Hippocampal formation (tissue), 2 donors: ENCODE measurements at places on chromosomes 4 and X.

- DNase-seq = no peak
Measured at GRCh38 chrX:134258202-134258601, 21.2 kb downstream of the CCDC160 start.

DNA sequence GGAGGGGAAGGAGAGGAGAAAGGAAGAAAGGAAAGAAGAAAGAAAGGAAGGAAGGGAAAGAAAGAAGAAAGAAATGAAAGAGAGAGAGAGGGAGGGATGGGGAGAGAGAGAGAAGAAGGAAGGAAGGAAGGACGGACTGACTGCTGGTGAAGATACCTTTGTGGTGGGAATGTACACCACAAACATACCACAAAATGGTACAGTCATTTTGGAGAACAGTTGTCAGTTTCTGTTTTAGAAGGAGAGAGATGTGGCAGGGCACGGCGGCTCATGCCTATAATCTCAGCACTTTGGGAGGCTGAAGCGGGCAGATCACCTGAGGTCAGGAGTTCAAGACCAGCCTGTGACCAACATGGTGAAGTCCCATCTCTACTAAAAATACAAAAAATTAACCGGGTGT lies 40.0 kb upstream of the SHISA3 start:
- DNase-seq = no peak

DNA sequence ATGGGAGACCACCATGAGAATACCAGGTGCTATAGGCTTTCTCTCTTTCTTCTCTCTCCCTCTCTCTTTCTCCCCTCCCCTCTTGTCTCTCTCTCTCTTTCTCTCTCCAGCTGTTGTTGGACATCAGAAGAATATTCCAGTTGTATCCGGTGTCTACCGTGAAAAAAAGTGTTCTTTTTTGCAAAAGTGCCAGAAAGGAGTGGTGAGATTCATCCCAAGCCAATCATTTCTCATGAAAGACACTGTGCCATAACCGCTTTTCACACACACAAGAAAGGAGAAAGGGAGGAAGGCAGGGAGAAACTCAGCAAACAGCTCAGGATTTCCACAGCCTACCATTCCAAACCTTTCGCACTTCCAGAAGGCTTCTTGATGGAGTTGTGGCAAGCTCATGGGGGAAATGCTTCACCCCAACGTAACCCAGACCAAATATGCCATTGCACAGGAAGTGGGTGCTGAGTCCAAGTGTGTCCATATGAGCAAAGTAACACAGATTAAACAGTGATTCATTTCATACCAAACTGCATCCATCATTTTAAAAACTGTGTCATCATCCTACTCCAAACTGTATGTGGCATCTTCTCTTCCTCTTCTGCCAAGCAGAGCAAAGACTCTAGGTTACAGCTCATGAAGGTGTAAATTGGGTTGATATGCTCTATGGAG lies 224.0 kb downstream of the APBB2 start:
- DNase-seq = no peak

DNA sequence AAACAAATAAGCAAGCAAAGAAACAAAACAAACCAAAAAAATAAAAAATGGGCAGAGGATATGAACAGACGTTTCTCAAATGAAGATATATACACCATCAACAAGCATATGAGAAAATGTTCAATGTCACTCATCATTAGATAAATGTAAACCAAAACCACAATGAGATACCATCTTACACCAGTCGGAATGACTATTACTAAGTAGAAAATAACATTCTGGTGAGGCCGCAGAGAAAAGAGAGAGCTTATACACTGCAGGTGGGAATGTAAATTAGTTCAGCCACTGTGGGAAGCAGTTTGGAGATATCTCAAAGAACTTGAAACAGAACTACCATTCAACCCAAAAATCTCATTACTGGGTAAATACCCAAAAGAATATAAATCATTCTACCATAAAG lies 321.0 kb upstream of the SLIT2 start:
- no peak for DNase-seq

DNA sequence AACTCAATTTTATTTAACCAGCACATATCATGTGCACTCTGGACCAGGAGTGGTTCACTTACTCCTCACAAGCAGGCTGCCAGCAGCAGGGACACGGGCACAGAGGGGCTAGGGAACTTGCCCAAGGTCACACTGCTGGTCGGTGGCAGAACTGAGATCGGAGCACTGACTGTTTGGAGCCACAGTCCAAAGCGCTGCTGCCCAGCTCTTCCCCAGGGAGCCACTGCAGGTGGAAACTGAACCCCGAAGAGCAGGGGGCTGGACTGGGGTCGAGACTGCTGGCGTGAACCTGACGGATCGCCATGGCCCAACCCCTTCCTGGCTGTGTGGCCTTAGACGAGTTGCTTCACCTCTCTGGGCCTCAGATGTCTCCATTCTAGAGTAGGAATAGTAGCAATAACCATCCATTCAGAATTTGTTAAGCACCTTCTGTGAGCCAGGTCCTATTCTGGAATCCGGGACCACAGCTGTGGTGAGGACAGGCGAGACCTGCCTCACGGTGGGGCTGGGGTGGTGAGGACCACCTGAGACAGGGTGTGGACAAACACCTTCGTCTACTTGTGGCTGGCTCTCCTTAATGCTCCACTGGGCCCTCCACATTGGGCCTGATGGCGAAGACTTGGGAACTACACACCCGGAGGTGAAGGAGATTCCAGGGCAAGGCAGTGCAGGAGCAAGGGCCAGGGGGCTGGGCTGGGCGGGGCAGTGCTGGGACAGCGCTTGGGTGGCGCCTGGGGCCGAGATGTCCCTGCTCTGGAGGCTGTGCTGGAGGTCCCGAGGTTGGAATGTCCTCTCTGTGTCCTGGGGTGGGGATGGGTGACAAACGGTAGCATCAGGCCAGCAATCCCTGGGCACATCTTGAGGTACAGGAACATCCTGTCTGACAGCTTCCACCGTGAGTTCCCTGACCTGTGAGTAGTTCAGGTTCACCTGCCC lies 32.0 kb upstream of the KIAA0232 start:
- DNase-seq = no peak

DNA sequence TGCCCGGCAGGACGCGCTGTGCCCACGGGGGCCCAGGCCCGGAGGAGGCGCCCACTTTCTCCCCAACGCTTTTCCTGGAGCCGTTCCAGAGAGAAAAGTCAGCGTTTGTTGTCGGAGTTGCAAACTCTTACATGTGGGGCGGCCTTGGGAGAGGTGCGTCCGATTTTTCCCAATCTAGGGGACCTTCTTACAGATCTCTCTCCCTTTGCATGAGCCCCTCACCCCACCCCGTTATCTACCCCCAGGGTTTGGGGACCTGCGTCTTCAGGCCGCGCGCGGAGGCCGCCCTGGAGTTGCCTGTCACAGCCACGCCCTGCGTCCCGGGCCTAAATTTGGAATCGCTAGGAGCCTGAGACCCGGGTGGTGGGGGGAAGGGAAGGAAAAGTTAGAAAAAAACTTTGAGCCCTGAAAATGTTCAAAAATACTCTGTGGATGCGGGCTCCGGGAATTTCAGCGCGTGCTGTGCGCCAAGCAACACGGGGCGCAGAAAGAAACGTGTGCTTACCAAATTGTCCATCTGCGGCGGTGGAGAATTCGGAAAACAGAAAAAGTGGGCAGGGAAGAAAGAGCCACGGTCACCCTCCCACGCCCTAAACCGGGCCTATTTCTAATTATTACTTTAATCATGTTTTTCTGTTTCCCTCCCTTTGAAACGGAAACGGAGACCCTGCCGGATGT lies 587 bp downstream of the CD99 start:
- DNase-seq = no peak

GRCh38 chrX:40169193-40170101 lies 71.7 kb upstream of the BCOR start:
- no peak for DNase-seq

DNA sequence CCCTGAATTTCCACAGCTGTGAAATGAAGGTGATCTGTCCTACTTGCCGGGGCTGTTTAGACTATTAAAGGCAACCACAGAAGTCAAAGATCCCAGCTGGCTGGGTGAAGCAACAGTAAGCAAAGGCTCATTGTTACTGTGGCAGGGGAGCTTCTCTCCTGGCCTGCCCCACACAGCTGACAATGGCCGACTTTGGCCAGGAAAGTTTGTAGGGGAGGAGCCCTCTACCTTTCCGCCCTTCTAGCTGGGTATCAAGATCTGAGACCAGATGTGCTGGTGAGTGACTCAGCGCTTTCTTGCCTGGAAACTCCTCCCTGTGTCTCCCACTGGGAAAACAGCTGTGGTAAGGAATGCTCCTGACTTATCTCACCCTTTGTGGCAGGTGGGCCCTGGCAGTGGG lies 21.1 kb downstream of the RASSF6 start:
- DNase-seq = no peak

DNA sequence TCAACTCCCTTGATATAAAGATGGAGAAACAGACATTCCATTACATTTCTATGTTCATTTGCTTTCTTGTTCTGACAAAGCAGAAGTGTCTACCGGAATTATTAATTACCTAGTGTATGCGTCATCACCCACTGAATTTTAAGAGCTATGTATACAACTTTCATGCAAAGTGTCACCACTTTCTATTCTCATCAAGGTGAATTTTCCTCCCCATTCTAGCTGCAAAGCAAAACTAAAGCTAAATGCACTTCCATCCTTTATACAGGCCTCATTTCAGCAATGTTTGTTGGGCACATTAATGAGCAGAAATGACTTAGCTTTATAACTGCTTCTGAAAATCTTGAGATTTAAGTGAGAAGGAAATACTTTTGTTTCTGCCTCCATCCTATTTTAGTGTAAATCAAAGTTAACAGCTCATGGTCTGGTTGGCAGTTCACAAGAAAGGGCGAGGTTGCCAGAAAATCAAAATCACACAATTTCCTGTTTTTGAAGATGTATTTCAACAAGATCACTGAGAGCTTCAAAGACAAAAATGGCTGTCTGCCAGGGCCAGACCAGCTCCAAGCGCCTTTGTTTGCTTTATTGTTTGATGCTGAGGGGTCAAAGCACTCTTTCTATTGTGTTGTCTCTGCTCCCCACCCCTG lies 7.2 kb upstream of the FAM9C start:
- no peak for DNase-seq

GRCh38 chr4:23384741-23385140 lies 505.1 kb downstream of the PPARGC1A start:
- no peak for DNase-seq

DNA sequence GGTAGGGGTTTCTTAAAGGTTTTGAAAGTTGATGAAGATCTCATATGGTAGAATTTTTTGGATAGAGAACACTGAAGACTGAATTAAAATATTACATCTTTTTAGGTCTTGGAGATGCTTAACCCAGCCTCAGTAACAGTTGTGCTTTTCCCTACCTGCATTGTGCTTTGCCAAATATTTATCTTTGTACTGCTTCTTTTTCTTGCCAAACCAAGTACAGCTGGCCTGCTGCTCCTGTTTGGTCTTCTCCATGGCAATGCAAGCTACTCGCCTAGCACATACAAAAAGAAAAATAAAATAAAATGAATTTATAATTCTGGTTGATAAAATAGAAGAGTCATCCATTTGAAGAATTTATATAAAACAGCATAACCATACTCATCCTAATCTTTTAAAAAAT lies 95.4 kb downstream of the NYX start:
- DNase-seq = no peak

GRCh38 chrX:118698516-118699170 lies 28.8 kb upstream of the IL13RA1 start:
- no peak for DNase-seq

DNA sequence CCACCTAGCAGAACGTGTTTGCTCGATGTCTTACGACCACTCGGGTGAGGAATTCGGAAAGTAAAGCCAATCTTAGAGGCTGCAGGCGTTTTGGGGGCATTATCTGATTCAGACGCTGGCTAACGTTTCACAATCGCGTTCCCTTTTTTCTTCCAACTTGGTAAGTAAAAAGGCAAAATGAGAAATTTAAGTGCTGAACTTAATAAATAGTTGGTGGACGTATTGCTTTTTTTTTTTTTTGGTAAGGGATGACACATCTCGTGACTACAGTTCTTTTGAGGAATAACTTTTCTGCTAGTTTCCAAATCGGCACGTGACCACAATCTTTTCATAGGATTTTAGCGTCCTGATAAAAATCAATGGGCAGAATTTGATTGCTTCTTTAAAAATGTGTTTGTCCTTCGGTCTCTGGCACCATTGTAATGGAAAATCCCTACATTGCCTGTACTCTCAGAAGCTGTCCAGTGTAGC lies 848 bp downstream of the RAB9A start:
- DNase-seq = no peak

DNA sequence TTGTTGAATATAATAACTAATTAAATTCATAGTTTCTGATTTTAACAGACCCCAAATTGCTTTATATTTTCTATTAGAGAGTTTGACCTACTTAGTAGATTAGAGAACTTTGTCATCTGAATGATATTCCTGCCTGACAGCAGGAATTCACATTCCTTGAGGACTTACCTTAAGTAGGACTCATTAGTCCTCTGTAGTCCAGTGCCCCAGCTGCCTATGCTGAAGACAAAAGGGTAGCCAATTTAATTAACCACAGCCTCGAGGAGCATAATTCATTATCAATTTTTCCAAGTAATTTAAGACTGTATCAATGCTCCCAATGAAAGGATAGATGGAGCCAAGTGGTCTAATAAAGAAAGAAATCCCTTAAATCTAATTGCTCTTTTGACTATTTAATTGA lies 1405.0 kb upstream of the IGFBP7 start:
- DNase-seq = no peak

DNA sequence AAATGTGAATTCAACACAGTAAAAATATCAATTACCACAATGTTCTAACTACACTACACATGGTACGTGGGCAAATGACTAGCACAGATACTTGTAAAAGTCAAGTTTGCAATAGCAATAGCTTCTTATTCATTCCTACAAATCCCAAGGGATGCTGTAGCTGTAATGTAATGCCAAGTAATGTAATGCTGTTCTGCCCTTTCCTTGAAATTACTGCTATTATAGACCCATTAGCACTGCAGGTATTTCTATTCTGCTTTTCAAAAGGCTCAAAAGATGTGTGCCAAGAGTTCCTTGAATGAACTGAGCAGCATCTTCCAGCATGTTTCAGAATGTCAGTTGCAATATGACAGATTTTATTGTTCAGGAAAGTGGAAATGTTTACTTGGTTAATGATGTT lies 129.9 kb upstream of the BANK1 start:
- no peak for DNase-seq

DNA sequence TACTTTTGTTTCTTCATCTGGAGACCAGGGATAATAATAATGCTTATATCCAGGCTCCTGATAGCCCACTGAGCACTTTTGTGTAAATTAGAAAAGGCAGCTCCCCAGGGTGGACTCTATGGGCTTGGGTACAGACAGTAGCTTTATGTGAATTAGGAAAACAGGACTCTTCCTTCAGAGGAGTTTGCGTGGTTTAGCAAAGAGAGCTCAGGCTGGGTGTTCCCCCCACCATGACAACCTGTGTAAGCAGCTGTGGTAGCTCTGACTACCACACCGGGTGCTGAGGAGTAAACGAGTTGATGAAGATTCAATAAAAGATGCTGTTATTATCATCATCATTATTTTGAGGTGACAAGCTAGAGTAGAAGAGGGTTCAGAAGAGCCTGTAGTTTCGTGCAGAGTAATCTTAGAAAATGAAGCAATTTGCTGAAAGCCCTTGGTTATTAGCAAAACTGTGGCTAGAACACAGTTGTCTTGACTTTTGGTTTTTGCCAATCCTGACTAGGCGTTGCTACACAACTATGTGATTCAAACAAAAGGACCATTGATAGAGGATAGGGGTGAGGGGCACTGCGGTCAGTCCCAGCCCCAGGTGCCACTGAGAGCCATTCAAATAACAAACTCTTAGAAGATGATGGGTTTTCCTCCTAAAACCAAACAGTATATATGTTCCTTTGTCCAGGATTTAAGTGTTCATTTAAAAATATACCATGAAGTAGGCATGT lies 60.6 kb upstream of the LIMCH1 start:
- no peak for DNase-seq

- DNase-seq = no peak
Measured at GRCh38 chr4:180179146-180179545, 2064.1 kb upstream of the TENM3 start.
